IPS DF 19.7 (cell line): ENCODE measurements at places on chromosomes 1 and 21.

DNA sequence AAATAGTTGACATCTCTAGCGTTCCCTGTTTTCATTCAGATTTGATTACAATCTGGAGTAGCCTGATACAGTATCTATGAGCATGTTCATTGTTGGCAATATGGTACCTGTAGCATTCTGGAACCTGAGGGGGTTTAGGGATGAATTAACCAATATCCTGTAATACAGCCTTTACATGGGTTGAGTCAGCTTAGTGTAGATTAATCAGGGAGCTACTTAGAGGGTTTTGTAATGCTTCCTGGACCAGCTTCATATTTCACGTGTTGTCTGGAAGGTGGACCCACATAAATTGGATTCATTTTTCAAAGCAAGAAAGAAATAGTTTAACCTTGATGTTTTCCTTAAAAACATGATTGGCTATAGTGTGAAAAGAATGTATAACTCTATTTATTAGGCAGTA is 3.6 kb downstream of the OTUD3 start:
- DNase-seq: no peak

GRCh38 chr1:196858811-196859210 is 29.0 kb upstream of the CFHR4 start:
- DNase-seq: no peak

DNA sequence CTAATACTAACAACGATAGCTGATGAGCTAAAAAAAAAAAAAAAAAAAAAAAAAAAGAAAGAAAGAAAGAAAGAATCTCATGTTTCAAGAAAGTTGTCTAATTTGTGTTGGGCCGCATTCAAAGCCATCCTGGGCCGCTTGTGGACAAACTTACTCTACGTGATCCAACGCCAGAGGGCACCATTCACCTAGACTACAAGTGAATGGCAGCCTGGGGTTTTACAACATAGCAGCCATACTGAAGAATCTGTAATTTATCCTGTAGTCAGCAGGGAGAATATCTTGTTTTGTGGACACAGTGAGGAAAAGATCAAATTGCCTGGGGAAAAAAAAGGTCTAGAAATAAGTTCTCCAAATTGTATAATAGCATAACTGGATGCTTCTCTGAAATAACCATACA is 47.0 kb downstream of the CYP2J2 start:
- DNase-seq: no peak

- no peak for DNase-seq
Measured at GRCh38 chr1:182611787-182612186, 7.6 kb upstream of the RGS16 start.

GRCh38 chr1:60865166-60865565 is 217.2 kb upstream of the NFIA start:
- no peak for DNase-seq

GRCh38 chr1:36824390-36824861 is 209.9 kb downstream of the GRIK3 start:
- peak; percentile 42 for DNase-seq

DNA sequence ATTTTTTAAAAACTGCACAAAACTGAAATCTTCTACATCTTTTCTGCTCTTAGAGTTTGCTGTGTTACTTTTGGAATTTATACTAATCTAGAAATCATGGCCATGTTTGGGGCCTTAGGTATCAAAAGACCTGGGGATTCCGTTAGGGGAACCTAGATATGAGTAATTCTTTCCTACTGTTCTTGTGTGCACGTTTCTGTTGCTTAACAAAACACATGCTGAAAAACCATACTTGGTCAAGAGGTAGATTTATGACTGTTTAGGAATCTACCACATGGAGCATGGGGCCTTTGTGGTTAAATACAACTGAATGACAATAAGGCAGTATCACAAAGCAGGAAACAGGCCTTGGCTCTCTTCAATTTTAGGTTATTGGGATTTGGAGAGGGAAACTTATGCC is 291.9 kb upstream of the USP25 start:
- DNase-seq: no peak

- no peak for DNase-seq
Measured at GRCh38 chr1:107230121-107230520, 89.3 kb downstream of the NTNG1 start.

DNA sequence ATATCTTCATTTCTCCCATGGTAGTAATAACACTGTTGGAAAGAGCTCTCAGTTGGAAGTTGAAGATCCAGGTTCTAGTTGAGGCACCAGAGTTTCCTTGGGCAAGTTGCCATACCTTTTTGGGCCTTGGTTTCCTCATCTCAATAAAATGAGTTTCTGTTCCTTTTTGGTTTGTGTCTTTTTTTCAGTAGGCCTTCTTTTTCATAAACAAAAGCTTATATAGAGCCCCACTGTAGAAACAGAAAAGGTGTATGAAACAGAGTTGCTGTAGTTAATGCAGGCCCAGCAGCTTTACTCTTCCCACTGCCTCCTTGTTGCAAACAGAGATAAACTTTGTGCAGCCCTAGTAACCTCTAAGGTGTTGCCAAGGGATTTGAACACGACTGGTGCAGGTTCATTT is 41.7 kb downstream of the WNT4 start:
- no peak for DNase-seq

DNA sequence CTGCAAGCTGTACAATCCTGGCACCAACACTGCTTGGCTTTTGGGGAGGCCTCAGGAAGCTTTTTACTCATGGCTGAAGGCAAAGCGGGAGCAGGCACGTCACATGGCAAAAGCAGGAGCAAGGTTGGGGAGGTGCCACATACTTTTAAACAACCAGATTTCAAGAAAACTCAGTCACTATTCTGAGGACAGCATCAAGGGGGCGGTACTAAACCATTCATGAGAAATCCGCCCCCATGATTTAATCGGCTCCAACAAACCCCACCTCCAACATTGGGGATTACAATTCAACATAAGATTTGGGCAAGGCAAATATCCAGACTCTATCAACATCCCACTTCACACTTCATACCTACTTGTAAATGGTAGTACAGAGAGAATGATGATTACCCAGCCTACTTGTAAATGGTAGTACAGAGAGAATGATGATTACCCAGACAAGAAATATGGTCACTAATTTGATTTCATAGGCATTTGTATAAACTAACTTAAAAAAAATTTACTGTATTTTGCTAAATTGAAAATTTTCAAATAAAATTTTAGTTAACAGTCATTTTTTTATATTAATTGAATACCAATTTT is 24.9 kb downstream of the ATP5PF start:
- peak; percentile 3 for DNase-seq

- peak; percentile 61 for DNase-seq
Measured at GRCh38 chr1:197775282-197776262, at the start of gene DENND1B. TSS of gene DENND1B (minus strand) at chr1:197775480. CDS start at chr1:197775155, 325 bp downstream.

GRCh38 chr1:169891539-169891885 is 2.2 kb downstream of the SCYL3 start:
- DNase-seq: no peak

DNA sequence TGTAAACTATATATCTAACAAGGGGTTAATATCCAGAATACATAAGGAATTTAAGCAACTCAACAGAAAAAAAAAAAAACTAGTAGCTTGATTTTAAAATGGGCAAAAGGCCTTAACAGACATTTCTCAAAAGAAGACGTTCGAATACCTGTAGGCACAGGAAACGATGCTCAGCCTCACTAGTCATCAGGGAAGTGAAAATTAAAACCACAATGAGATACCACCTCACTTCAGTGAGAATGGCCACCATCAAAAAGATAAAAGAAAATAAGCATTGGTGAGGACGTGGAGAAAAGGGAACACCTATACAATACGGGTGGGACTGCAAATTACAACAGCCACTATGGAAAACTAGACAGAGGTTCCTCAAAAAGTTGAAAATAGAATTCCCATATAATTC is 37.3 kb downstream of the NPHP4 start:
- no peak for DNase-seq

DNA sequence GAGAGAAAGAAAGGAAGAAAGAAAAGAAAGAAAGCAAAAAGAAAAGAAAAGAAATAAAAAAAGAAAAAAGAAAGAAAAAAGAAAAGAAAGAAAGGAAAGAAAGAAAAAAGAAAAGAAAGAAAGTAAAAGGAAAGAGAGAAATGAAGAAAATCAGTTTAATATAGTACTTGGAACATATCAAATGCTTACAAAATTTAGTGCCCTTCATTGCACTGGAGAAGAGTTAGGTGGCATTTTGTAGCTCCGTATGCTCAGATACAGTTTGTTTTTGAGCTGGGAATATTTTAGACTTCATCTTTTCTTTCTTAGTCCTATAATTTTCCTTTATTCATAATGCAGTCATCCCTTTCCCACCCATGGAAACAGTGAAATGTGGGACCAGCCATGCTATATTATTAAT is 56.2 kb upstream of the APP start:
- DNase-seq: no peak

DNA sequence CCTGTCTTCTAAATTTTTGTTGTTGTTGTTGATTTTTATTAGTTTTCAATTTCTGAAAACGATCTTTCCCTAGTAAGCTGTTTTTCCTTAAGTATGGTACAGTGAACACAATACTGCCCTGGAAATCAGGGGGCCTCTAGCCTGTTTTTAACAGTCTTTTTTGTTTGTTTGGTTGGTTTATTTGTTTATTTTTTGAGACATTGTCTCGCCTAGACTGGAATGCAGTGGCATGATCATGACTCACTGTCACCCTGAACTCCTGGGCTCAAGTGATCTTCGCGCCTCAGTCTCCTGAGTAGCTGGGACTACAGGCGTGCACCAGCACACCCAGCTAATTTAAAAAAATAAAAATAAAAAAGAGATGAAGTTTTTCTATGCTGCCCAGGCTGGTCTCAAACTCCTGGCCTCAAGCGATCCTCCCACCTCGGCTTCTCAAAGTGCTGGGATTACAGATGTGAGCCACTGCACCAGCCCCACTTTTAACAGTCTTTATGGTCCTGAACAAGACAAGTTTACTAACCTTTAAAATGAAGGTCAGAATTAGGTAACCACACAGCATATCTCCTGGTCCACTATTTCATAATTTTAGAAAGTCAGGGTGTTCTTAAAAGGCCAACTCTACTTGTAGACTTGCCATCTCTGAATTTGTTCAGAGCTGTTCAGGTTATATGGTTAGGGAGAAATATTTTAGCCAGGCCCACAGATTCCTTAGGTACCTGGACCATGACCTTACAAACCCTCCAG is 35.4 kb downstream of the TBCE start:
- no peak for DNase-seq
